ENCODE measurements at places on chromosomes 1 and 21. TPM values are rescaled to one million over a fixed set of nuclear protein-coding genes. Genes with fewer than 3 reads are reported as not detected.

The MANEAL gene
- 0.38 TPM for total RNA-seq

The GJA4 gene
- total RNA-seq: 0.58 TPM

The CFHR4 gene
- total RNA-seq: not detected

The OR10Z1 gene
- total RNA-seq: not detected

The CYP4A11 gene
- not detected for total RNA-seq

The TMEM240 gene
- total RNA-seq: 1.5 TPM

The PDE4B gene
- total RNA-seq: 25.4 TPM

The OR2G6 gene
- total RNA-seq: not detected

The LCE3E gene
- not detected for total RNA-seq

The NFASC gene
- total RNA-seq: 13.8 TPM

The NOS1AP gene
- total RNA-seq: under 0.01 TPM

The KDF1 gene
- total RNA-seq: 0.28 TPM

The HES5 gene
- total RNA-seq: 0.28 TPM

The C1QA gene
- total RNA-seq: not detected

The SIK1 gene
- total RNA-seq: 0.58 TPM

The LRRC71 gene
- total RNA-seq: 0.56 TPM

The ETV3L gene
- not detected for total RNA-seq

The OPRD1 gene
- not detected for total RNA-seq

The HRNR gene
- total RNA-seq: not detected

The MEX3A gene
- 1.2 TPM for total RNA-seq

The SPTA1 gene
- total RNA-seq: 0.19 TPM

The GCSAML gene
- total RNA-seq: not detected

The S100A8 gene
- total RNA-seq: not detected

The OR2L8 gene
- total RNA-seq: not detected
